AG08395 (cell line): ENCODE measurements at places on chromosomes 3 and 15.

DNA sequence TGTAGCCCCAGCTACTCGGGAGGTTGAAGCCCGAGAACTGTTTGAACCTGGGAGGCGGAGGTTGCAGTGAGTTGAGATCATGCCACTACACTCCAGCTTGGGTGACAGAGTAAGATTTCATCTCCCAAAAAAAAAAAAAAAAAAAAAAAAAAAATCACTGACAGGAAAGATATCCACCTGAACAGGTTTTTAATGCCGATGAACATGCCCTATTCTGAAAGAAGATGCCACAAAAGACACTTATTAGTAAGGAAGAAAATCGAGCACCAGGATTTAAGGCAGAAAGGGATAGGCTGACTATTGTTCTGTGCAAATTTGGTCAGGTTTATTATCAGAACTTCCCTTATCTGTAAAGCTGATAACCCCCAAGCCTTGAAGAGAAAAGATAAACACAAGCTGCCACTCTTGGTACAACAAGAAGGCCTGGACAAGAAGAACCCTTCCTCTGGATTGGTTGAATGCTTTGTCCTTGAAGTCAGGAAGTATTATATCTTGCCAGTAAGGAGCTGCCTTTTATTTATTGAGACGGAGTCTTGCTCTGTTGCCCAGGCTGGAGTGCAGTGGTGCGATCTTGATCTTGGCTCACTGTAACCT lies 2.7 kb upstream of the PARP16 start:
- DNase-seq: no peak

DNA sequence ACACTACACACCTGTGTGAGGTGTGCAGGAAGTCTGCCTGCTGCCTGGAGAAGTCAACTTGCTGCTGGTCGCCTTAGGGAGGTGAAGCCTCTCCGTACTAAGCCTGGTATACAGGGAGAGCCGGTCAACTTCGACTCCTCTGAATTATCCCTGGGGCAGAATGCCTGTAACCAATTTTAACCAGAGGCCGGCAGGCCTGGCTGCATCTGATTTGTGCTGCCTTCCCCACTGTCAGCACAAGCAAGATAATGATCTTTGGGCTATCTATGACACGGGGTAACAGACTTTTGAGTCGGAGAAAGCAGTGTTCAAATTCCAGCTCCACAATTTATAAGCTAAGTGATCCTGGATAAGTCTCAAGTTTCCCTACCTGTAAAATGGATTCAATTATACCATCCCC lies 42.3 kb downstream of the MAGEF1 start:
- DNase-seq: no peak

DNA sequence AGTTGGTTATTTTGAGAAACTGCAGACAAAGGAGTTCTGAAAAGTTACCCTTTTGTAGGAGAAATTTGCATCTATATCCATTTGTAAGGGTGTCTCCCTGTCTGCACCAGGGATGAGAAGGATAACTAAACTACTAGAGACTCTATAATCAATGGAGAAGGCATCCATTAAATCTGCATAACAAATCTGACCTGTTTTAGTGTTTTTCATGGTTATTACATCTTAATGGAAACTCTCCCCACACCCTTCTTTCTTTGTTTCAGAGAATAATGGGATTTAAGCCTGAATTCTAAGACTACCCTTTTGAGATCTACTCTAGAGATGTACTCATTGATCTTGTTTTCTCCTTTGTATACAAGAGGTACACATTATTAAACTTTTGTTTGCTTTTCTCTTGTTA lies 82.0 kb upstream of the DAZL start:
- DNase-seq: no peak

DNA sequence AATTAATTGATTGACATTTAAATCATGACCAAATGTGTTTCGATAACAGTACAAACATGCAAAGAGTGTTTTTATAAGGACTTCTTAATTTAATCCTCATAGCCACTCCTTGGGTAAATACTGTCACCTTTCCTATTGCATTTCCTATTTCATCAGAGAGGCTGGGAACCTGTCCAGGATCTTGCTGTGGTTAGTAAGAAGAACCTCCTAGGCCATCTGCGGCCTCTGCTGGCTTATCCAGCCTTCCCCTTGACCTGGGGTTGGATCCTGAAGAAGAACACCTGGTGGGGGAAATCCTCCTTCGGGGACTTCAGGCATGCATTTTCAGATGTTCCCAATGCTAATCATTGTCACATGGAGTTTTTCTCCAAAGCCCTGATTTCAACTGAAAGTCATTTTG lies 25.5 kb downstream of the GLDN start:
- DNase-seq: peak; percentile 55

GRCh38 chr3:192850451-192850981 lies 67.1 kb downstream of the MB21D2 start:
- no peak for DNase-seq
